ENCODE measurements at places on chromosomes 16 and 17.
A peak's percentile ranks its signal among the peaks of the same experiment; 100 is the strongest.

GRCh38 chr16:10897134-10897533 lies 20.1 kb downstream of the CIITA start:
- no peak for DNase-seq

DNA sequence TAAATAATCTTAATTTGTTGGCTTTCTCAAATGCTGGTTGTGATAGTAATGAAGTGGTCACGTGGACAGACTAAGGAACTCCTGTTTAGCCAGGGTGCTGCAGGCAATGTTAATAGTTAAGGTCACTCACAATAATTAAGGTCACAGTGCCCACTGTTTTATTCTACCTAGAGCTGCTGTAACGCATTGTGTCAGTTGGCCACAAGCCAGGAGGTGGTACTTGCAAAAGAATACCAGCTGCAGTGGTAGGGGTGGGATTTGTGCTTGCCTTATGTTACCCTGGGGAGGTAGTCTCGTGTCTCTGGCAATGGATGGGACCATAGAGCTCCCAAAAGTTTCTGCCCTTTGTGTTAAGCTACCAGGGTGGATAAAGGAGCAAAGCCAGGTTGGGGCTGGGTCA lies 969.1 kb upstream of the CDH8 start:
- no peak for DNase-seq

GRCh38 chr17:5553479-5553878 lies 30.8 kb downstream of the NLRP1 start:
- no peak for DNase-seq

DNA sequence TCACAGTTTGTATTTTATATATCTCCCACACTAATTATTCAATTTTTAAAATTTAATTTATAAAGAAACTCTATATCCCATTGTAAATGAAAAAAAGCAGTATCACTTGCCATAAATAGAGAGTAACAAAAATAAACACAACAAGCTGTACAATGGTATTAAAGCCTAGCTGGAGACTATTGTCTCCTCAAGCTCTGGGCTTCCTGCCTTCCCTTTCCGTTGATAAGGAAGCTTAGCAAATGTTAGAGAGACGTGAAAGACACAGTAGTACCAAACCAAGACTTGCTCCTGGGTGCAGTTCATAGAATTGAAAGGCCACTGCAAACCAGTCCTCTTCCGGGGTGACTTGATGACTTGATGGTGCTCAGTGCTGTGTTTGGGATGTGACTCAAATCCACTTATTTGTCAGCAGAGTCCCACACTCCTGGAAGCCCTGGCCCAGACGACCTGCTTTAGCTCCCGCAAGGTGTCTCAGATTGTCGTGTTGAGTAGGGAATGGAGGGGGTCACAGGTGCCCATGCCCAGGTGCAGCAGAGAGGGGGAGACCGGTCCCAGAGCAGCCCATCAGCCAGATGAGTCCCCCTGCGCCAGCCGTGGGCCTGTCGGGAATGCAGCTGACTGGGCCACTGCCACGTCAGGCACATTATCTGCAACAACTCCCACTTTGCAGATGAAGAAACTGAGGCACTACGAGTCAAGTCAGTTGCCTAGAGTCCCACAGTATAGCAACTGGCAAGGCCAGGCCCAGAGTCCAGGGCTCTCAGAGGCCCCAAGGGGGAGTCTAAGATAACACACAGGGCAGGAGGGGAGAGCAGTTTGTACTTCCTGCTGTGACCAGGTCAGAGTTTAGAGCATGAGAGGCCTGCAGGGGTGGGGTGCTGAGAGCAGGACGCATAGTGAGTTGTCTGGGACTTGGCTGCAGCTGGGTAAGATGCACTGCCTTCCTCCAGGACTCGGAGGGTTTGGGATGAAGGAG lies 40.5 kb downstream of the PSME3IP1 start:
- DNase-seq, result no peak

DNA sequence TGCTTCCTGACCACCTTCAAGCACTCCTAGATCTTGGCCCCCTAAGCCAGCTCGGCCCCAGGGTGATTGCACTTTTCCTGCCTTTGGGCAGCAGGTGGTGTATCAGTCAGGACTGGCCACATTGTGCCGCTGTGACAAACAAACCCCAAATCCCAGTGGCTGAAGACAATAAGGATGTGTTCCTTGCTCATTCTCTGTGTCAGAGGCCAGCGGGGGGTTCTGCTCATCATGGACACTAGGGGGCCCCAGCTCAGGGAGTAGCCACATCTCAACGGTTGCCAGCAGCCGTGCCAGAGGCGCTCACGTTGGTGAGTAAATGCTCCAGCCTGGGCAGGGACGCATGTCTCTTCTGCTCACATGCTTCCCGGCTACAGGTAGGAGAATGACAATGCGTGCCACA lies 60.4 kb downstream of the ZDHHC7 start:
- no peak for DNase-seq

- DNase-seq, result no peak
Observed at GRCh38 chr17:57609125-57609877, 135.8 kb downstream of the CCDC182 start.

DNA sequence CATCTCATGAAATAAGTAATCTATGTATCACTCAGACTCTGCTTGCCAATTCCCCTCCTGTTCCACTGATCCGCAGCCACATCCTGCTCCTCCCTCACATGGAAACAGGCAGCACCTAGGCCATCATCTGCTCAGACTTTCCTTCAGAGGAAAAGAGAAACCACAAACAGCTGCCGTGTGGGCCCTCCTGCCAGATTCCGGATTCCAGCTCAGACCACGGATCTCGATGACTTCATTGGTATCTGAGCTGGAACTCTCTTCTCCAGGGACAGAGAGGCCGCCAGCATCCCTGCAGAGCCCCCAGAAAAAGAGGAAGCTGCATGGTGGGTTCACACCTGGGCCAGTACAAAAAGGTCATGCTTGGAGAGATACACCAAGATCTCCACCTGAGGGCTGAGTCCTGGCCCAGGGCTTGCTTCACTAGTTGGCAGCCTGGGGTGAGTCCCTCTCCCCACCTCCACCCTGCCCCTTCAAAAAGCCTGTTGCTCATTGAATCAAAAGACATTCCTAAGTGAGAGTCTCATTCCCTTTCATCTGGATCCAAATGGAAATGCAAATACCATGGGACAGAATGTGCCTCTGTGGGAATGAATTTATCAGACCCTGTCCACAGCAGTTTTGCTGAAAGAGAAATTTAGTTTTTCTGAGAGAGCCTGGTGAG lies 47.2 kb downstream of the HOXB1 start:
- no peak for DNase-seq

DNA sequence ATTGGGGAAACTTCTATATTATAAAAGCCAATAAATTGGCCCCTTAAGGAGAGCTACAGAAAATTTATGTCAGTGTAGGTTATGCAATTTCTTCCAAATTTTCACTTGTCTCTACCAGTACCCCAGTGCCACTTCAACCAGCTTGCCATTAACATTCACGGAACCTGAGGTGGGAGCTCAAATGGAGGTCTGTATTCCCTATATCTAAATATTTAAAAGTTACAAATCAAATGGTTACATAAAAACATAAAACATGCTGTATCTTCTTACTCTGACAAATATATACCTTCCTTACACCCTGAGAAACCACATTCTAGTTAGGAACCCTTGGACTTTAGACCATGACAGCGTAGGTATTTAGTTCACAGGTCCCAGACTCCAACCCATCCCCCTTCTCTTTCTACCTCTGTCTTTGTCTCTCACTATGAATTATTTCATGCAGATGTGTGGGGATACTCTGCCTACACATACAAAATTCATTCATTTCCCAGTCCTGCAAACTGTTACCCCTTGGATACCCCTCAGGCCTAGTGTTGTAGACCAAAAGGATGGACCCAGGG lies 127.8 kb upstream of the PMFBP1 start:
- DNase-seq, result no peak

GRCh38 chr17:75983501-75984181 lies 4.6 kb downstream of the TEN1 start:
- DNase-seq, result no peak

GRCh38 chr16:84607694-84608093 lies 10.2 kb downstream of the COTL1 start:
- DNase-seq, result no peak

GRCh38 chr17:81398176-81398831 lies 3.0 kb downstream of the BAHCC1 start:
- no peak for DNase-seq

DNA sequence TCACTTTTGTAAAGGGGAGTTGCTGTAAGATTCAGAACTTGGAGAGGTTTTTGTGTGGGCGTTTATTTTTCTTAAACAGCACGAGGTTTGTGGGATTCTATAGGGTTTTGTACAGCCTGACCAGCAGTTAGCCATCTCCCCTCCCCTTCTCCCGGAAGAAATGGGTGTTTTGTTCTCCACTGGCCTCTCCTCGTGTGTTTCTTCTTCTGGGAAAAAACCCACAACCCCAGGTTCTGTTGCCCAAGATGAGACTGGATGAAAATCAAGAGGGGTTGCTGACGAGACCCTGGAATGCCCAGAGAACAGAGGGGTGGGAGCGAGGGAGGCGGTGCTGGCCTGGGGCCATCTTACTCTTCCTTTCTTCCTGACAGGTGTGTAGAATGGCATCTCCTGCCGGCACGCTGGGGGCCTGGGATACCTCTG lies 186.1 kb downstream of the MSI2 start:
- DNase-seq, result no peak

GRCh38 chr16:3879258-3879886 lies 1.1 kb downstream of the CREBBP start:
- DNase-seq, result no peak

DNA sequence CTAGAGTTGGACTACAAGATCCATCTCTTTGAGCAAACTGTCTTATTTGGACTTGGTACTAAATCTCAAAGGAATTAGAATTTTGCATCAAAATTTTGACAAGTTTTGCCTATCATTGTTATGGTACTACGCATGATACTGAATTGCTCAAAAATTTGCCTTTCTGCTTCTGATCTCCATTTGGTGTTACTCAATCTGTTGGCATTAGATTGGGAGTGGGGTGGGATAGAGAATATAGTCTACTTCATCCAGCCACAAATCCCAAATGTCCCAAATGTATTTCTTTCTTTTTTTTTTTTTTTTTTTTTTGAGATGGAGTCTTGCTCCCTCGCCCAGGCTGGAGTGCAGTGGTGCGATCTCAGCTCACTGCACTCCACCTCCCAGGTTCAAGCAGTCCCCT lies 204.8 kb downstream of the TANC2 start:
- DNase-seq, result no peak

GRCh38 chr16:52773026-52773425 lies 226.1 kb upstream of the TOX3 start:
- DNase-seq, result no peak

DNA sequence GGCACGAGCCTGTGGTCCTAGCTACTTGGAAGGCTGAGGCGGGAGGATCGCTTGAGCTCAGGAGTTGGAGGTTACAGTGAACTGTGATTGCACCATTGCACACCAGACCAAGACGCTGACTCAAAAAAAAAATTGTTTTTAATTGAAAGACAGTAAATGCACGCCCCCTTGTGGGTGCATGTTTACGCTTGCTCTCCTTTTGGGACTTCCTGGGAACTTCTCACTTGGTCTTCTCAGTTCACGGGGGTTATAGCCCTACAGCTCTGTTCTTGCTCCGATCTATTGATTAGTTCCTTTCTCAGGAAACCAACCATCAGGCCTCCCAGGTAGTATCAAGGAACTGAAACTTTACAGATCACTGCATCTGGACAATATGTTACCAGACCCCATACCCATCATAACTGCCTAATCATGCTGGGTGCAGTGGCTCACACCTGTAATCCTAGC lies 14.2 kb upstream of the RIPOR1 start:
- peak; percentile 65 for DNase-seq

GRCh38 chr16:29794231-29794710 lies 3.7 kb downstream of the KIF22 start:
- DNase-seq, result no peak

- no peak for DNase-seq
Observed at GRCh38 chr17:20968913-20969616, 73.7 kb downstream of the USP22 start.

DNA sequence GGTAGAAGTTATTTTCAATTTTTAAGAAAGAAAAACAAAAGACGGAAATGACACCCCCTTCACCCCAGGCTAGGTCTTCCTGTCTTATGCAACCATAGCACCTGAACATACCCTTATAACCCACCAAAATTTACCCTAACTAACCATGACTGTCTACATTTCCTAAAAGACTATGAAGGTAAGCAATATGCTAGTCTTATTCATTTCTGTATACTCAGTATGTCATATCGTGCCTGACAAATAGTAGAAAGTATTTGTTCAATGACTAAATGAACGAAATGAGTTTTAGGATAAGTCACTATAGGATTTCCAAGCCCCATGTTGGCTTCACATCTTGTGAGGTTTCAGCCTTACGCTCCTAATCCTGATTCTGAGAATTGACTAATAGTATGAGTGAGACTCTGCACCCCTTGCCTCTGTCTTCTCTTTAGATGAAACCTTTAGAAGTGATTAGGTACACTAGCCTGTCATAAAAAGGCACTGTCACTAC lies 6.5 kb downstream of the ADAT1 start:
- no peak for DNase-seq

Measured in LNCaP clone FGC (cell line).